ENCODE measurements at places on chromosomes 1 and 21. TPM values are rescaled to one million over a fixed set of nuclear protein-coding genes. Genes with fewer than 3 reads are reported as not detected.

The RNU1-2 gene
- 4,458 TPM for total RNA-seq

The DIO1 gene
- total RNA-seq, result not detected

The CD1B gene
- total RNA-seq, result not detected

The TMEM81 gene
- 8.3 TPM for total RNA-seq
